Left renal pelvis (tissue), 4 donors: ENCODE measurements at places on chromosomes 2 and 18. TPM values are rescaled to one million over a fixed set of nuclear protein-coding genes. Genes with fewer than 3 reads are reported as not detected.

The PKDCC gene
- polyA plus RNA-seq, result 386 TPM

The CDH2 gene
- polyA plus RNA-seq, result 84.8 TPM

The GPBAR1 gene
- polyA plus RNA-seq, result 2.8 TPM

- DNase-seq, result no peak
Observed at GRCh38 chr2:158179660-158180059, 78.0 kb downstream of the UPP2 start.

DNA sequence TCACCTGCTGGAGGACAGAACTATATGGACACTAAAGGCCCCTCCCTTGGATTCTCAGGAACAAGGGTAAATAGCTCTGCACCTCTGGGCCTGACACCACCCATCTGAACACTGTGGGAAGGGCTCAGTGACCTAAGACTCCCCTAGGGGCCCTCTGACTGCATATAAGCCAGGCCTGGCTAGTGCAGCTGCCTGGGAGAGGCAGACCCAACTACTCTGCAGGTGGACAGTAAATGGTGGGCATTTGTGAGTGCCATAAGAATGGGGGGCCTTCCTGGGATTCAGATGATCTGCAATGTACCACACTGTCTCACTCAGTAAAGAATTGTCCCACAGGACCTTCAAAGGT lies 11.2 kb upstream of the WIPF1 start:
- no peak for DNase-seq

DNA sequence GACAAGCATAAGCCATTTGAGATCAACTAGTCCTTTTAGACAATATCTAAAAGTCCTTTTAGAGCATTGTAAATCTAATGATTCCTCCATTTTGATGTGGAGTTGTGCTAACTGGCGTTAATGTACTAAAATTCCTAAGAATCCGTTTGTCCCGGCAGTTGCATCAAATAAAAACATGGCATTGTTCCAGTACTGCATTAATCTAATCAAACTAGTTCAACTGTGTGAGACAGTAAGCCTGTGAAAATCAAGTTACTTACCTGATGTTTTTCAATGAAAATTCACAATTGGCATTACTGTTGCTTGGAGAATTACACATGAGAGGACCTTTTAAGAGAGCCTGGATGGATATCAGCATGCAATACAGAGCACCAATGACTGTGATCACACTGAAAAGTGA lies 13.3 kb downstream of the TM4SF20 start:
- no peak for DNase-seq

- no peak for DNase-seq
Observed at GRCh38 chr2:241499146-241499965, 9.0 kb downstream of the STK25 start.

DNA sequence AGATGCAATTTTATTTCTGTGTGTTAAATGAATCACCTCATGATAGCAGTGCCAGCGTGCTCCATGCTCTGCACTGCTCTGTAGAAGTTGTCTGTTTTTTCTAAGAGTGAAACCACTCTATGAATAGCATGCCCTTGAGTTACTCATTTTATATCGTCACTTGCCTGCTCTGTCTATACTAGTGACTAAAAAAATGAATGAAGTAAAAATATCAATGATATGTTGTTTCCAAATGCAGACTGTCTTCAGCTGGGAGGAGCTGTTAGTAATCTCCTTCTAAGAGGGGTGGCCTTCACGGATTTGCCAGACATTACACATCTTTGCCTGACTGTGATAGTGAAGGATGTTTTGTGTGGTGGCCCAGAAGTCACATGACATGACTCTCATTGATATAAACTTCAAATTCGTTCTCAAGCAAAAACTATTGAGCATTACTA lies 852.1 kb downstream of the CNTNAP5 start:
- no peak for DNase-seq

GRCh38 chr2:160474891-160475787 lies 18.5 kb downstream of the RBMS1 start:
- DNase-seq, result no peak

DNA sequence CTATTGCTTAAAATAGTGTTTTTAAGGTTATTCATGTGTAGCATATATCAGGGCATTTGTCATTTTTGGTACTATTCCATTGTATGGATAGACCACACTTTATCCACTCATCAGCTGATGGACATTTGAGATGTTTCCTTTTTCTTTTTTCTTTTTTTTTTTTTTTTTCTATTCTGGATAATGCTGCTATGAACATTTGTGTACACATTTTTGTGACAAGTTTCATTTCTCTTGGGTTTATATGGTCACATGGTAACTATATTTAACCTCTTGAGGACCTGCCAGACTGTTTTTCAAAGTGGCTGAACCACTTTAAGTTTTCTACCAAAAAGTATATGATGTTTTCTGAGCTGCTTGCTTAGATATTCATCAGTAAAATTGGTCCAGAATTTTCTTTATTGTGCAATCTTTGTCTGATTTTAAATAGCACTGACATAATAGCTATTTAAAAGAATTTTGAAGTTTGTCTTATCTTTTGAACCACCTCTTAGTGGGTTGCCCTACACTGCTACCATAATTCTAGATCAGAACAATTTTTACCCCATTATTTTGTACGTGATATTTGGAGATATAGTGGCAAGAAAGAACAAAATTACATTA lies 219.4 kb upstream of the SIX3 start:
- DNase-seq, result no peak

DNA sequence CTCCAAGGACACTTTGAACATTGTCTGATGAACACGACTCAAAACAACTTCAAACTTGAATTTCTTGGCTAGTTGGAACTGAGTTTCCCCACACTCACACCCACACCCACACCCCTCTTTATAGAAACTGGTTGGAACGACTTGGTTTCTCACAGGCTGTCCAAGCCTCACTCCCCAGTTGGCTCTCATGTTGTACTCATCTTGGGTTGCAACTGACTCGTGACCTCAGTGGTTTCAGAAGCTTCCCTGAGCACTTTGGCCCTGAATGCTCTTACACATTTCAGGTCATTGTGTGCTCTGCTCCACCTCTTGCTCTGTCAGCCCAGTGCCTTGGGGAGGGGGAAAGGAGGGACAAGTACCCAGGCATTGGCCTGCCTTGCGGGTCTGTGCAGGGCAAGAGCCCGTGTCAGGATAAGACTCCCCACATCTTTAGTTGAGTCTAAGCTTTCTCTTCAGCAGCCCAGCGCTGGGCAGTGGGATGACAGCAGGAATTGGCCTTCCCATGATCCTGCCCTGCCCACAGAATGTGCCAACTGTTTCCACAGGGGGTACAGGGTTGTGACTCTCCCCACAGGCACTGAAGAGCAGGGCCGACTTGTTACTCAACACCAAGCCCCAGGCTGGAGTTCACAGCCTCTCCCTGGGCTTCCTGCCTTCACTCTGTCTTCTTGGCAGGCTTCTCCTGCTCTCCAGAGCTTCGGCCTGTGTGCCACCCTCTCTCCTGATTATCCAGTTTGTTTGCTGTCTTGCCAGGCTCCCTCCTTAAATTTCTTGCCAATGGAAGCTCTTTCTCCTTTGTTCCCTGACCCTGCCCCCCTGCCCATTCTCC lies 104.6 kb downstream of the RTN4 start:
- no peak for DNase-seq

DNA sequence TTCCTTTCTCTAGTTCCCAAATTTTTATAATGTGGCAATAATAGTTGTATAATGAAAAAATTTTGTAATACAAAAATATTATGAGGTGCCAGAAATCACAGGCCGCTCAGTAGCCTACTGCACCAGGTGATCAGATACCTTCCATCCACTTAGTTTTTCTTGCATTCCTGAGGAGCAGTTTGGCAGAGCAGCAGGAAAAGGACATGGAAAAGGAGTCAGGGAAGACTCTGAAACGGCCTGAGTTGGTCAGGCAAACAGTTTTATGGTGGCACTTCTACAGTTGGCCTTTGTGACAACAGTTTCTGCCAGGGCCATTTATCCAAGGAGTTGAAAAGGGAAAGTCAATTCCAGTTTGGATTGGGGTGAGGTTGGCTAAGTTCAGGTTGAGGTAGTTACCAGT lies 165.4 kb upstream of the ALPP start:
- no peak for DNase-seq
